ENCODE measurements at places on chromosomes 7 and 10.

GRCh38 chr7:2928613-2929311, 84.7 kb upstream of the GNA12 start:
- DNase-seq, result no peak

- no peak for DNase-seq
Observed at GRCh38 chr7:142690554-142691182, 58.6 kb upstream of the PRSS1 start.

DNA sequence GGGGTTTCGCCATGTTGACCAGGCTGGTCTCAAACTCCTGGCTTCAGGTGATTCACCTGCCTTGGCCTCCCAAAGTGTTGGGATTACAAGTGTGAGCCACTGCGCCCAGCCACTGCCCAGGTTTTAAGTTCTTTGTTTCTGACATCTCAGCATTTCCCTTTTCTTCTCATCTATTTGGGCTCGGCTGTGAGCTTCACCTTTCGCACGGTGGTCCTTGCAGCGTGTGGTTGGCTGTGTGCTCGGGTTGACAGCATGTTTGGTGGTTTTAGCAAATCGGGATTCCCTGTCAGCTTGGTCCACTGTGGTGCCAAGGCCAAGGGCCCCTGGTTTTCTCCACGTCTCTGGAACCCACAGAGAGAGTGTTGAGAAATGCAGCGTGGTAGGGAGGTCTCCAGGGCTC, 138.8 kb downstream of the DNAJB6 start:
- DNase-seq, result no peak

DNA sequence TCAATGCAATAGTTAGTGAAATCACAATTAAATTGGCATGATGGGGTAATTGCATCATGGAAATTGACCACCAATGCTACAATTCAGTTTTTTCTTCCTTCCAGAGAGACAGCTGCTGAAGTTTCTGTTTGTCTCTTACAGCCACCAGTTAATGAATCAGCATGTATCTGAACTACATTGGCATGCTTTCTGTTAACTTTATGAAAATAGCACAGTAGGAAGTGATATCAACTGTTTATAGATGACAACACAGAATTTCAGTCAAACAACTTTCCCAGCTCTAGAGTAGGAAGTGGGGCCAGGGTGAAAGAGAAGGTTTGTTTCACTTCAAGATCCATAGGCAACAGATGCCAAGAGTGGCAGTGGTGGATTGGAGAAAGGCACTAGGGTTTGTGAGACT, 339.6 kb upstream of the VWC2 start:
- DNase-seq, result no peak

Data from fibroblast of mammary gland (primary cell).